Activated naive CD4-positive, alpha-beta T cell treated with Interleukin-2 at 50 U/mL for 16 hours (primary cell): ENCODE measurements at places on chromosomes 5 and 9.

GRCh38 chr5:122152266-122152900 lies 23.0 kb downstream of the ZNF474 start:
- DNase-seq, result no peak

- no peak for DNase-seq
These were observed 94.7 kb downstream of the FGF10 start for GRCh38 chr5:44294516-44294915.

DNA sequence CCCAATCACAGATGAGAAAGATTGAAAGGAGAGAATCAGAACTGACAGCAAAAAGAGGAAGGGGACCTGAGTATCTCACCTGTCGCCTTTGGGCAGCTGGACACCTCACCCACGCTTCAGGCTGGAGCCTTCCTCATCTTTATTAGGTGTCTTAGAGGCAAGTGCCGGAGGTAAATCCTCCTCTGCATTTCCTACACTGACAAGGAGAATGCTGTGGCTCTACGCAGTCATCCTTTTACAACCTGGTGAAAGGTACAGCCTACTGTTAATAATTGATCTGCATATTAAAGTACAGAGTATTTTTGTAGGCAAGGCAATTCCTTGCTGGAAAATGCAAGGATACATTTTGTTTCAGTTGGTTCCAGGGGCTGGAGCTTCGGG lies 34.8 kb downstream of the PRLR start:
- DNase-seq, result no peak

DNA sequence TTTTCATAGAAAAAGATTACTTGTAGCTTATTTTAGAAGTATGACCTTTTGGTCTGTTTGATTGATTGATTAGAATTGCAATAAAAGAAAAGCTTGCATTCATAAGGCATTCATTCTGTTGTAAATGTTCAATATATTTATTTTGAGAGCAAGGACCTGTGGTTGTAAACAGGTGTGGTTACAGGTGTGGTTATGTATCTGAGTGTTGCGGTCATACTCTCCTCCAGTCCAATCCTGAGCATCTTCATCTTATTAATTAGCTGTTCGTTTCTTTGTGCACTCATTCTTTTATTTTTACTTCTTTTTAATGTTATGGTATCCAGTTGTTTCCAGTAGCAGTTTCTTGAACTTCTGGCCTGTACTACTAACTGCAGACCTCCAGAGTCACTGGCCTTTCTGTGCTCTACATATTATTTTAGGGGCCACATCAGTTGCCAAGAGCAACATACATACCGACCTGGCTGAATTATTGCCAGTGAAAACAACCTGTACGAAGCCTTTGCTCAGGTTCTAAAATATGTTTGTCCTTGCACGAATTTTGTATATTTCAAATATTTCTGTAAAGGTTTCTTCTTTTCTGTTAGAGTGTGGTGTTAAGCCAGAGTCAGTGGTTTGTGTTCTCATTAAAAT lies 128.7 kb downstream of the CDC42SE2 start:
- DNase-seq, result no peak

- DNase-seq, result no peak
These were observed 193.1 kb downstream of the HSD17B3 start for GRCh38 chr9:96108691-96109380.

- DNase-seq, result no peak
These were observed 73.7 kb downstream of the SPATA31D1 start for GRCh38 chr9:82062245-82062644.

DNA sequence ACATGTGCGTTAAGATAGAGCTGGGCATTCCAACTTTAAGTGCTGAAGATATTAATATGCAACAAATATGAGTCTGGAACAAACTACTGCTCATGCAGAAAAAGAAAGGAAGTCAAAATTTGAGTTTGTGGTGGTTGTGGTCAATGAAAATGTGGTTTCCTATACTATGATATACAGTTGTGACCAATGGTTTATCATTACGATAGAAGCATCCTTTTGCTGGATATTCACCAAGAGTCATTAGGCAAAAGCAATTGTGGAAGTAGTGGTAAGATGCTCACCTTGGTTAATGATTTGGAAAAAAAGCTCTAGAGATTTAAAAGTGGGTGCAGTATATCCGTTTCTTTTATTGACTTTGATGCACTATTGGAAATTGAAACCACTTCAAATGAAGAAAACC lies 1007.0 kb downstream of the NR2F1-AS1 start:
- DNase-seq, result no peak

GRCh38 chr9:90331826-90332575 lies 310.6 kb downstream of the DIRAS2 start:
- no peak for DNase-seq

GRCh38 chr9:105191508-105192121 lies 52.8 kb upstream of the SLC44A1 start:
- no peak for DNase-seq

- DNase-seq, result no peak
These were observed 639 bp upstream of the RASA1 start for GRCh38 chr5:87266914-87267573.

- DNase-seq, result peak; percentile 44
These were observed 6.4 kb upstream of the JMY start for GRCh38 chr5:79229357-79230174.

- no peak for DNase-seq
These were observed 348.8 kb downstream of the HTR1A start for GRCh38 chr5:63613442-63613841.

- no peak for DNase-seq
These were observed 23.6 kb downstream of the ARPC5L start for GRCh38 chr9:124885551-124885950.

GRCh38 chr5:598564-598890 lies 13.6 kb upstream of the CEP72 start:
- DNase-seq, result no peak

DNA sequence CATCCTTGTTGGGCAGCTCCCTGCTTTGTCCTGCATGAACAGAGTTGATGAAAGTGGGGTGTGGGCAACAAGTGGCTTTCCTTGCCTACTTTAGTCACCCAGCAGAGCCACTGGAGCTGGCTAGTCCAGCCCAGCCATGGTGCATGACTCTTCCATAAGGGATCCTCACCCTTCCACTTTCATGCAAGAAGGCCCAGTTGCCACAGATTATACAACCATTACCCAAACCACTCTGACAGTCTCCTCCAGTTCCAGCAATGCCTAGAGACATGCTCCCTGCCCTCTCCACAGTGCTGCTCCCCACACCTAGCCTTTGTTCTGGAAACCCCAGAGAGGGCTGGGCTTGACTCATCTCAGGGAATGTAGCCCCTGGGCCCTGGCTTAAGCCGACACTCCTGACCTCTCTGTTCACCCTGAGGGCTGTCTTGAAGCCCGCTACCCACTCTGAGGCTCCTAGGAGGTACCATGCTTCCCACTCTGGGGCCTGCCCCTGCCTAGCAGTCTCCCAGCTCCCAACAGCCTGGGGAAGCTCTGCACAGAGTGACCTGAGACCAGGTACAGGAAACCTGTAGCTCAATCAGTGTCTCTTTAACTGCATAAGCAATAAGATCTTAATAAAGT lies 3.9 kb downstream of the SLC35A4 start:
- DNase-seq, result no peak

DNA sequence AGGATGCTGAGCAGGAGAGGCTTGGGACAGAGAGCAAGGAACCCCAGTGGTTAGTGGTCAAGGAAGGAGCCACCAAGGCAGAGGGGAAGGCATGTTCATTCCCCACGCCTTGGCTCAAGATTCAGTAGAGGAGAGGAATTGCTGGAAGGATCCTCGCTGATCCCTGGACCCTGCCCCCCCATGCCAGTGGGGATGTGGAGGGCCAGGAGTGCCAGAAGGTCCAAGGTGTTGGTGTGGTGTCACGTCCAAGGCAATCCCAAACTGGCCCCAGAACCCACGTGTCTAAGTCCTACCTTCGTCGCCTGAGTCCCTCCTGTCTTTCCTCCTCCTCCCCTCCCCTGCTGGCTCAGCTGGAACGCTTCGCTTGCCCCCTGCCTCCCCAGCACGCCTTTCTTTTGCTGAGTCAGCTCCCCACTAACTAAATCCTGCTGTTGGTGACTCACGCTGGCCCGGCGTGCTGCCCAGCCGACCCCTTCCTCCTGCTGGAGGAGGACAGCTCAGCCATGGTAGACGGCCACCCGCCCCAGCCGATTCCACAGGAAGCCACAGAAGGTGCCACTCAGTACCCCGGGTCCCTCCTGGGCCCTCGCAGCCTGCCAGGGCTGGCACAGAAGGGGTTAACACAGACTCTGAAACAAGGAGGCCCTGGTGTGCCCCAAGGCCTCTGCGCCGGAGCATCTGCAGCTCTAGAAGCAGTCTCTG lies 37.6 kb upstream of the ORM1 start:
- DNase-seq, result no peak

- DNase-seq, result no peak
These were observed 36.0 kb upstream of the GOLPH3 start for GRCh38 chr5:32210151-32210550.

- DNase-seq, result no peak
These were observed 424.0 kb upstream of the RGMB start for GRCh38 chr5:98349251-98349989.

DNA sequence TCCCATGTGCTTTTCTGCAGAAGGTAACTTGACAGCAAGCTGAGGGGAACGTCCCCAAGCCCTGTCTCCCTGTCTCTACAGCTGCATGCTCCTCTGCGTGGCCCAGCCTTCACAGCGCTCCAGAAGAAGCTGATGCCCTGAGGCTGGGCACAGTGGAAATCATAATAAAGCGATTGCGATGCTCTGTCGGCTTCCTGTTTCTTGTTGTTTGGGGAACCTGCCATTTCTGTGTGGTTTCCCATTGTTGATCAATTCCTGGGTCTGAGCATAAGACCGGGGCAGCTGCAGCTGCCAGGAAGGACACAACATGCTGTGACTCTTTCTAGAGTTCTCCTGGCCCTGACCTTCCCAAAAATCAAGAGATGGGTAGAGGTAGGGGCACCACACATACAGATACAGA lies 7.2 kb upstream of the DNAJB5 start:
- no peak for DNase-seq

DNA sequence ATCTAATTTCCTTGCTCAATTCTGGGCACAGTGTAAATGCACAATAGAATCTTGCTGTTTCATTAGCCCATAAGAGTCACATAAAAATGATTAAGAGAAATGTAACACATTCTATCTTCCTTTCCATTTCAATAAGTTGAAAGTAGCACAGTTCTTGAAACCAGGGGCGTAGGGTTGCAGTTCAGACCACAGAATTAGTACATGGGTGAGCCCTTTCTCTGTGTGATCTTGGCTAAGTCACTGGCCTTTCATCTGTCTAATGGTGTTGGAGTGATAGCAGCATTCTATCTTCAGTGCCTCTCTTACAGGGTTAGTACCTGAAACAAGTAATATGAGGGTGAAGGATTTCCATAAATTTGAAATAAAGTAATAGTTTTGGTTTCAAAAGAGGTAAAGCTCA lies 445.3 kb upstream of the ZNF462 start:
- DNase-seq, result no peak

DNA sequence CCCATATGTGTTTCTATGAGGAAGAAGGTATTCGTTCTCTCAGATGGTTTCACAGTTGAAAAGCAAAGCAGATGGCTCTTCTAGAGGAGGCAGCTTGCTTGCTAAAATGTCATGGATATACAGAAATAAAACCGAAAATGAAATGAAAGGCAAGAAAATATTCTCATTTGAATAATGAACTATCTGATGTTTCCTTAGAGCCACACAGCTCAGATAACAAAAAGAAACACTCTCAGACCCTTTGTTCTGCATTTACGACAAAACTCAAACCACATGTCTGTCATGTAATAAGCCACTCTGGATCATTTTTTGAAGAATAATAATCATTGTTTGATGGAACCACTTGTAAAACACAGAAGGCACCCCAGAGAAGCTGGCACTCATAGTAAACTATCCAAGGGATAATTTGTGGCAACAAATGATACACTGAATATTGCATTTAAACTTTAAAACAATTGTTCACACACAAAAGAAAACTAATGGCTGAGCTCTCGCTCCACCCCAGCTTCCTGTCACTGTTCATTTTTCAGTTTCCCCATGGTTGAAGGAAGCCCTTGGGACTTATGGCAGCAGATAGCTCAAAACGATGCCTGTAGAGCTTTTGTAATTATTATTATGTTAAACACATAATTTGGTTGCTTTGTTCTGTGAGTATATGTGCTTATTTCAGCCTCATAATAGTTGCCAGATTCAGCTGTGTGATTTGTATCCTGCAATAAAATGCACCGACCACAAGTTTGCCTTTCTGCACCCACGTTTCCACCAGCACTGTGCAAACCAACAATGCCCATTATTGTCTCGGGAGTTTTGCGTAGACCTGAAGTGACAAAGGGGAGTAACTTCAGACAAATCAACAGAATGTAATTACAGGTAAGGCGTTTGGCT lies 256.0 kb downstream of the TMEM167A start:
- DNase-seq, result no peak

DNA sequence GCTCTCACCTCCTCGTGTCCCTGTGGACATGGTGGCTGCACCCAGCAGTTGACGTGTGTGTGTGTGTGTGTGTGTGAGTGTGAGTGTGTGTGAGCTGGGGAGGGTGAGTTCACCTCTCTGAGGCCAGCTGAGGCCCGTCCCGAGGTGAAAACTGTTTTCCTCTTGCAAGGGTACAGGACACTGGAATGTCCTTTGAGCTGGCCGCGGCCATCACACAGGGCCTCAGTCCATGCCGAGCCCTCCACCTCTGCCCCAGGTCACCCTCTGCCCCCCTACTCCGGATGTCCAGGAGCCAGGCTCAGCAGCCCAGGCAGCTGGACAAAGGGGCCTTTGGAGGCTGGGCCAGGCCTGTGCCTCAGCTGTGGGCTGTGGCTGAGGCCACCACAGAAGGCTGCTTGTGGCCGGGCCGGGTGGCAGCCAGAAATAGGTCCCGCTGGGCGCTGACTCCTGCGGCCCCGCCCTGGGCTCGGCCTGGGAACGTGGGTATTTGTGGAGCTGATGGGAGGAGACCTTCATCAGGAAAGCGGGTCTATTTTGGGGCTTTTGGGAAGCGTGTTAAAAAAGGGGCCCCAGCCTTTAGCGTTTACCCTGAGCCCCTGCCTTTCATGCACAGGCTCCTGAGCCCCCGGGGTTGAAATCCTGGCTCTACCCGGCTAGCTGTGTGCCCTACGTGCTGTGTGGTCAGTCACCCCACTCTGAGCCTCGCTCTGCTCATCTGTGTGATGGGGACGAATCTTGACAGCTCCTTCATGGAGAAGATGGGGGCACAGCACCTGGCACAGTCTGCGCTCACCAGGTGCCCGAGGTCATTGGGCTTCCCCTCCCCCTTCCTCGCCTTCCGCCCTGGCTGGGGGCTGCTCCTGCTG lies 75.1 kb upstream of the IER5L start:
- no peak for DNase-seq

GRCh38 chr5:1660511-1660910 lies 136.8 kb upstream of the LPCAT1 start:
- no peak for DNase-seq

- no peak for DNase-seq
These were observed 32.4 kb downstream of the CYSTM1 start for GRCh38 chr5:140207250-140207964.

DNA sequence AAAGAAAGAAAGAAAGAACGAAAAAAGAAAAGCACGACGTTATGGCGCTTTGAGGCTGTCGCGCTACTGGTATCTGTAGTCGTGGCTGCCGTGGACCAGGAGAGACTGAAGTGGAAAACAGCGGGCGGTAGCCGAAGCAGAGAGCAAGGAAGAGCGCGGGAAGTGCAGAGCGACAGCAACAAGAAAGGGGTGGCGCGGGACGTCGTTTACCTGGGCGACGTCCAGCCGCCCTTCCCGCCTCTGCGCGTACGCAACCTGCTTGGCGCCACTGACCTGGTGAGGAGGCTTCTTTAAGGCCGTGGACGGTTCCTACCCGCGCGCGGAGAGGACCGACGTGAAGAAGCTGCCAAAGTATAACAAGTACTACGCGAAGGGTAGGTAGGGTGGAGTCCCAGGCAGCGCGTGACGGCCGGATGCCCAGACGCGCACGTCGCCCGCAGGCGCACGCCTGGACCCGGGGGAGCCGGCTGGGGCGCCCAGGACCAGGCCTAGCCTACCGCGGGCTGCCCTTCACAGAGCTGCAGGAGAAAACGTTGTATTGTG lies 15.4 kb downstream of the CCL28 start:
- peak; percentile 61 for DNase-seq
